ENCODE measurements at places on chromosomes 5 and 9.

DNA sequence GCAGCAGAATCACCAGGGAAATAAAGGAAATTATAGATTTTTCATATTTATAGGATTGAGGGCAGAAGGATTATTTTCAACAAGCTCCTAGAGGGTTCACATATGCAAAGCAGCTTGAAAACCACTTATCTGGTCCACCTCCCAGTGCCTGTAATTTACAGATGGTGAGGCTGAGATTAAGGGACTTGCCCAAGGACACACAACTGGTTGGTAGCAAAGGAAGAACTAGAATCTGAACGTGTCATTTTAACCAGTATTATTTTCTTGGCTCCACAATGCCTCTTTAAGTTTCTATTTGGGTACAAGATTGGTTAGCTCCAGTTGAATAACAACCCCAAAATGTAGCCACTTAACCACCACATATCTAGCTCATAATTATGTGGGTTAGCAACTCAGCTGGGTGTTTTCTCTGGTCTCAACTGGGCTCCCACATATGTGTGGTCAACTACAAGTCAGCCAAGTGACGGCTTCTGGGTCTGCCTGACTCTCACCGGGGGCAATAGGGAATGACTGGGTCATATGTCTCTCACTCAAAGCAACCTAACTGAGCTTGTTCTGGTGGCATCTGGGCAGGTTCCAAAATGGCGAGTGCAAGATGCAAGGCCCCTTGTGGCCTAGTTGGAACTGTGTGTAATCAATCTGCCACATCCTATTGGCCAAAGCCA is 127.7 kb downstream of the ZDHHC21 start:
- DNase-seq: no peak

DNA sequence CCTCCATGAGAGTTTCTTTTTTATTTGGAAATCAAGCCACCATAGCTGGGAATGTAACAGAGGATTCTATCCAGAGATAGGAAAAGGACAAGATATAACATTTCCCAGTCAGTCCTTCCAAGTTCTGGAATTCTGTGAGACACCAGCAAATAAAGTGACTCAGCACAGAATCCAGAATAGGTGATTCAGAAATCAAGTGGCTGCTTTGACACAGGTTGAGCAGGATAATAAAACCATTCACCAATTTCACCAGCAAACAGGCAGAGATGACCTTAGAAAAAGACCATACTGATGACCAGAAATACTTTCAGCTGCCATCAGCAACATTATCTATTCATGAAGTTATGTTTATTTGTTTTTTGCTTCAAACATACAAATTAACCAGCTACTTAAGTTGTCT is 491.5 kb upstream of the TUSC1 start:
- no peak for DNase-seq

GRCh38 chr5:16916262-16916878 is 19.7 kb downstream of the MYO10 start:
- DNase-seq: no peak

- DNase-seq: no peak
Observed at GRCh38 chr9:17130291-17130690, 4.5 kb upstream of the CNTLN start.

DNA sequence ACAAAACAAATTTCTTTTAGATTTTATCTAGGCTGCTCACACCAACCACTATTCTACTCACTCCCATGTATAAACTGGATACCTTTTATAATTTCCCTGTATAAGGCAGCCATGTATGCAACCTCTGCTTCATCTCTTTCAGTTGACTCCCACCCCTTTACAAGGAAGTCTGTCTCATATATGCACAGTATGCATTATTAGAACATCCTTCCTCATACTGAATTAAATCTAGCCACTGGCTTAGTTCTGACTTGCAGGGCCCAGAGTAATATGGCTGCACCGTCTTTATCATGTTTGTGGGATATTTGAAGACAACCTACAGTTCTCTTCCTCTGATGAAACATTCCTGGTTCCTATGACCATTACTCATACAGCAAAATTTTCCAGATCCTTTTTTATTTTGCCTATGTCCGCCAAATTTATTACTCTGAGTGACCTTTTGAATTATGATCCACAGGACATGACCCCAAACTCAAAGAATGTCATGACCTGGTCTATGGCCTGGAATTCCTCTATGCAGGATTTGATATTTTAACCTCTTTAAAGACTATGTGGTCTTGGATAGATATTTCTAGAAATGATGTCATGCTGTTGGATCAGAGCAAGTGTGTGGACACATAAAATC is 76.6 kb upstream of the ITGA1 start:
- DNase-seq: no peak

- peak; percentile 33 for DNase-seq
Observed at GRCh38 chr5:131640043-131640856, 5.2 kb upstream of the RAPGEF6 start.

- peak; percentile 72 for DNase-seq
Observed at GRCh38 chr5:10563945-10564837, at the start of gene ANKRD33B. ANKRD33B (plus strand) TSS chr5:10564070; CDS start chr5:10564468, 398 bp downstream.

DNA sequence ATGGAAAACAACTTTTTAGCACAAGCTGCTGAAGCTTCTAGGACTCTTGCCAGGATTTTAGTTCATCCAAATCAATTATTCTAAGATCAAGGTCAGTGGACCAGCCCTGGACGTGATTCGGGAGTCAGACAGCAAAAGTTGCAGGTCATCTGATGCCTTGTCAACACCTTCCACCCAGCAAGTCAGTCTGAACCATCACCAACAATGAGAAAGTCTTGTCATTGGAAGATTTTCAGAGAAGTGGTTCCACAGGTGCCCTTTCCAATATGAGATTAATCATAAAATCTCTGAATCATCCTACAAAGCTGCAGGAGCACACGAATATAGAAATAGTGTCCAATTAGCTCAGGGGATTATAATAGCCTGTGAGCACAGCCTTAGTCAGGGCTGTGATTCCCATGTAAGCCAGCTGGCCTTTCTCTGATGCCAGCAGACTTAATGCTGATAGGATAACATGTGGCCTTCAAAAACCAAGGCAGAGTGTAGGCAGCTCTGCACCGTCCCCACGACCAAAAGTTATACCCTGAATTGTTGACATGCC is 445.0 kb upstream of the TRPC7 start:
- no peak for DNase-seq

- no peak for DNase-seq
Observed at GRCh38 chr9:125904155-125904851, 157.1 kb downstream of the PBX3 start.

DNA sequence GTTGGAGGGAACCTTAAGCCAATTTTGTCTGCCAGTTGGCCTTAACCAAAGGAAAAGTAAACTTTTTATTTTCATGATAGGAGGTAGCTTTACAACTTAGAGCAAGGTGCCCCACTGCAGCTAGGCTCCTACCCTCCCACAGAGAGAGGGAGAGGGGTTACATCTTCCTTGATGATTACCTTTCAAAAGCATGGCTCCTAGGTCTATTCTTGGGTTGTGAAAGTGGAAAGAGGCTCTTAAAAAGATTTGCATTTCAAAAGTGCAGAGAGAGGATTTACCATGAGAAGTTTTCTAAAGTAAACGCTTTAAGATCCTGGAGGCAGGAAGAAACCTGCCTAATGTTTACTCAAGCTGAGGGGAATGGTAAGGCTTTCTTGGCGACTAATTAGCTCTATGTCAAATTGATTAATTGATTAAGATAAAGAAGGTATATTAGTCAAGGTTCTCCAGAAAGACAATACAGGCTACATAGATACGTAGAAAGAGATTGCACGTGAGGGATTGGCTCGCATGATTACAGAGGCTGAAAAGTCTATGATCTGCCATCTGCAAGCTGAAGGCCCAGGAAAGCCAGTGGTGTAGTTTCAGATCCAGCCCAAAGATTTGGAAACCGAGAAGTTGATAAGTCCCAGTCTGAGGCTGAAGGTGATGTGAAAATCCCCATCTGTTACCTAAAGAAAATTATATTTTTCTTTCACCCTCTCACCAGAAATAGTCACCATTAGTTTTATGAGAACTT is 333.8 kb upstream of the CTNND2 start:
- no peak for DNase-seq

All from activated gamma-delta T cell treated with Interleukin-2 at 50 U/mL for 16 hours (primary cell).